ENCODE measurements at places on chromosomes 3 and 15. TPM values are rescaled to one million over a fixed set of nuclear protein-coding genes. Genes with fewer than 3 reads are reported as not detected.

Gene NR2E3
- not detected for total RNA-seq

Gene ZIC4
- not detected for total RNA-seq

Gene ECE2
- not detected for total RNA-seq

Gene FMN1
- total RNA-seq, result 15.7 TPM

Gene FGF7
- total RNA-seq, result 0.20 TPM

Gene MTMR10
- total RNA-seq, result 29.2 TPM

DNA sequence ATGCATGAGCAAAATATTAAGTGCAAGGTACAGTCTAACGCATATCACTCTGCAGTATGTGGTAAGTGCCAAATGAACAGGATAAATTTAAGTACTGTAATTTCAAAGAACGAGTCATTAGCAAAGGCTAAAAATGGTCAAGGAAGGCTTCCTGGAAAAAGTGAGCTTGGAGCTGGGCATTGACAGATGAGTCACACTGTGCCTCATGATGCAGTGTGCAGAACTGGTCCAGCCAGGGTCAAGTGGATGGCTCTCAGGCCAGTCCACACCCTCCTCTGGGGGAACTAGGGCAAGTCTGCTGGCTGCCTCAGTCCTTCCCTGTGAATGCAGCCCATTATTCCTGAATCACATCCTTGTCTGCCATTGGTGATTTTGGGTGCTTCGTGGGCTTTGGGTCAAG is 76.3 kb downstream of the CACNA1D start:
- H3K27me3 ChIP-seq, result peaks cover 24% of the 10 kb centered on the region
- no peak overlapping the region for H3K4me3 ChIP-seq
- H3K4me1 ChIP-seq, result no peaks in the 10 kb centered on the region
- no peak overlapping the region for H3K27ac ChIP-seq
- no peaks in the 10 kb centered on the region for H3K36me3 ChIP-seq

- H3K36me3 ChIP-seq, result no peaks in the 10 kb centered on the region
- peak overlapping the region; percentile 77 for H3K27ac ChIP-seq
- DNase-seq, result no peak
- no peaks in the 10 kb centered on the region for H3K27me3 ChIP-seq
Measured at GRCh38 chr3:195139876-195140240, 131.1 kb downstream of the XXYLT1 start.

DNA sequence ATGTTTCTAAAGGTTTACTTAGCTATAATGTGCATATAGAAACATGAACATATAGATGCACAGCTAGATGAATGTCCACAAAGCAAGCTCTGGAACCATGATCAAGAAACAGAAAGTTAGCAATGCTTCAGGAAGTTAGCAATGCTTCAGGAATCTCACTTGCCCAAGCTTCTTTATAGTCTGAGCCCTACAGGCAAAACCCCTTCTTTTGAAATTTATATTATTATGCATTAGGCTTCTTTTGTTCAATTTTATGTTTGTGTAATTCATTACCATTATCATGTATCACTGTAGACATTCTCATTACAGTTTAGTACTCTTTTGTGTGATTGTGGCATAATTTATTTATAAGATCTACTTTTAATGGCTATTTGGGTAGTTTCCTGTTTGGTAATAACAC is 286.4 kb upstream of the BCHE start:
- H3K36me3 ChIP-seq, result no peaks in the 10 kb centered on the region
- no peak overlapping the region for H3K27ac ChIP-seq
- no peaks in the 10 kb centered on the region for H3K27me3 ChIP-seq
- no peak overlapping the region for H3K4me3 ChIP-seq

GRCh38 chr3:43004282-43004681 is 25.2 kb downstream of the GASK1A start:
- no peak overlapping the region for H3K4me3 ChIP-seq
- H3K36me3 ChIP-seq, result no peaks in the 10 kb centered on the region
- peaks cover 5% of the 10 kb centered on the region for H3K4me1 ChIP-seq
- no peak for DNase-seq

DNA sequence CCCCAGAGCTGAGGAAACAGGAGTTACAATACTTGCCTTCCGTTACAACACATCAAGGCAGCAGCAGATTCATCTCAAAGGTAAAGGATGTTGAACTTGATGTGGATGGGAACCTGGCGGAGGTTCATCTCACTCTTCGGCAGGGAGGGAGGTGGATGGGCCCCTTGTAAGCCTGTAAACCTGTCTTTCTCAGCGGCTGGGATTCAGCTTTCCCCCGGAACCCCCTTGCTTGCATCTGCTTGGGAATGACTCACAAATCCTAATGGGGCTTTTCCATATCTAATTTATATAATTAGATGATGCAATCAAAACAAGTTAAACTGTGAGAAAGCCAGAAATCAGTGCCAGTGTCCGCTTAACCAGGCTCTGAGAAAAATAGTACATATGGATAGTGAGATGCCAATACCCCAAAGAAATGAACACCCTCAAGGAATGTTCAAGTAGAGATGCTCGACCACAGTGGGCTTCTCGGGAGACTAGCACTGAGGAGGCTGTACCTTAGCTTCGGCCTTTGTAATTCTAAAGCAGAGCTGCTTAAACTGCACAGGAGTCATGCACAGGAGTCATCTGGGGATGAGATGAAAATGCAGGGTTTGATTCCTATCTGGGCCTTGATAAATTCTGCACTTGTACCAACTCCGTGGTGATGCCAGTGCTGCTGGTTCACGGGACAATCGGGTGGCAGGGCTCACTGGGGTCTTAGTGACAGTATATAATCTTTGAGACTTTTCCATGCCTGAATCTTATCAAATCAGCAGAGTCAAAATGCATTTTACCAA is 2.2 kb upstream of the FAM240A start:
- H3K27me3 ChIP-seq, result no peaks in the 10 kb centered on the region
- H3K36me3 ChIP-seq, result no peaks in the 10 kb centered on the region
- H3K4me1 ChIP-seq, result no peaks in the 10 kb centered on the region
- no peak overlapping the region for H3K27ac ChIP-seq
- H3K4me3 ChIP-seq, result no peak overlapping the region

DNA sequence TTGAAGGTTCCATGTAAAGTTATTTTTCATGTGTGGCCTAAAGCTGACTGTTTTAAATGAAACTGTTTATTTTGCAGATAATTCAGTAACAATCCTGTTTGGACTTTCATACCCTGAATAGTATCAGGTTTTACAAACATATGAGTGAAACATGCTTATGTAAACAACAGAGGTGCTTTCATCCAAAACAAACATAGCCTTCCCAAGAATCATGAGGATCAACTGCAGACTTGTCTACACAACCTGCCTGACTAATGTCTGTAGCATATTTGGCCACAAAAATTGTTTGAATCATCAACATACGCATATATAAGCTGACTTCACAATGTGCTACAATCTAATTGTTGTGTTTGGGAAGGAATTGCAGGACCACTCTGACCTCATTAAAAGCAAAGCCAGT is 190.4 kb downstream of the DIPK2A start:
- H3K27me3 ChIP-seq, result no peaks in the 10 kb centered on the region
- H3K27ac ChIP-seq, result no peak overlapping the region
- no peaks in the 10 kb centered on the region for H3K36me3 ChIP-seq
- no peaks in the 10 kb centered on the region for H3K4me1 ChIP-seq
- DNase-seq, result no peak

DNA sequence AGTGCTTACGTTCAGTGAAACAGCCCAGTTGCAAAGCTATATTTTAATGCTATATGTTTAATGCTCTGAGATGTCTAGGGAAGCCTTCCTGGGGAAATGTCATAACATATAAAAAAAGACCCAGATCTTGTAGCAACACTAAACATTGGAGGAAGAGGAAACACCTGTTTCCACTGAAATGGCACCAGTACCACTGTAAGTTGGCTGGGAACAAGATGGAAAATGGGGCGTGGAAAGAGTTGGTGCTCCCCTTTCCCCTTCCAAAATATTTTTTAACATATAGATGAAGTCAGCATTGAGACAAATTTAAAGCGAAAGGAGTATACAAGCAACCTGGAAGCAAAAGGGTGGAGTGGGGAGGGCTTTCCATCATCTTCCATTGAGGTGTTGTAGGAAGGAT is 289.9 kb upstream of the COL8A1 start:
- no peak overlapping the region for H3K27ac ChIP-seq
- H3K4me1 ChIP-seq, result no peaks in the 10 kb centered on the region
- H3K4me3 ChIP-seq, result no peak overlapping the region
- H3K36me3 ChIP-seq, result no peaks in the 10 kb centered on the region
- no peak for DNase-seq

DNA sequence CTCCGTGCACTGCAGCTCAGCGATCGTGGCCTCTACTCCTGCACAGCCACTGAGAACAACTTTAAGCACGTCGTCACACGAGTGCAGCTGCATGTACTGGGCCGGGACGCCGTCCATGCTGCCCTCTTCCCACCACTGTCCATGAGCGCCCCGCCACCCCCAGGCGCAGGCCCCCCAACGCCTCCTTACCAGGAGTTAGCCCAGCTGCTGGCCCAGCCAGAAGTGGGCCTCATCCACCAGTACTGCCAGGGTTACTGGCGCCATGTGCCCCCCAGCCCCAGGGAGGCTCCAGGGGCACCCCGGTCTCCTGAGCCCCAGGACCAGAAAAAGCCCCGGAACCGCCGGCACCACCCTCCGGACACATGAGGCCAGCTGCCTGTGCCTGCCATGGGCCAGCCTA is 3.7 kb upstream of the GNAT1 start:
- no peak for DNase-seq
- H3K4me3 ChIP-seq, result no peak overlapping the region
- H3K27me3 ChIP-seq, result no peaks in the 10 kb centered on the region

- H3K27me3 ChIP-seq, result no peaks in the 10 kb centered on the region
- no peaks in the 10 kb centered on the region for H3K36me3 ChIP-seq
- H3K27ac ChIP-seq, result no peak overlapping the region
- no peak overlapping the region for H3K4me3 ChIP-seq
- DNase-seq, result no peak
- peaks cover 69% of the 10 kb centered on the region for H3K4me1 ChIP-seq
Measured at GRCh38 chr15:56982987-56983386, 64.5 kb downstream of the TCF12 start.

All from T-cell (primary cell).